ENCODE measurements at places on chromosomes 11 and 22.

- DNase-seq = no peak
Observed at GRCh38 chr11:44150401-44150800, 54.9 kb downstream of the EXT2 start.

GRCh38 chr22:45970705-45971407, 6.1 kb downstream of the WNT7B start:
- DNase-seq = no peak

DNA sequence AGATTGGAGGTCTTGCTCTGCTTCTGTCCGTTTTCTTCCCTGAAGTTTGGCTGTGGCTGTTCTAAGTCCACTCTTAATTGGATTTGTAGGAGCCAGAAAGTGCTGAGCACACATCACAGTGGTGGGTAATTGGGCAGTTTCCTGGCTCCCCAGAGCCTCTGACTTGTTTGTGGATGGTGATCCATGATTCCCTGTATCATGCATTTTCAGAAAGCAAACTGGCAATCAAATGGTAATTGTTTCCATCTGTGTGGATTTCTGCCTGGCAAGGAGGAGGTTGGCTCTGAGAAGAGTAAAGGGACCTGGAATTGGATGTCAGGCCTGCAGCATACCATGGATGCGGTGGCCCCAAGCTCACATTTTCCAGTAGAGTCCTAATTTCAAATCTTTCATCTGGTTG, 49.5 kb downstream of the PPFIBP2 start:
- no peak for DNase-seq

DNA sequence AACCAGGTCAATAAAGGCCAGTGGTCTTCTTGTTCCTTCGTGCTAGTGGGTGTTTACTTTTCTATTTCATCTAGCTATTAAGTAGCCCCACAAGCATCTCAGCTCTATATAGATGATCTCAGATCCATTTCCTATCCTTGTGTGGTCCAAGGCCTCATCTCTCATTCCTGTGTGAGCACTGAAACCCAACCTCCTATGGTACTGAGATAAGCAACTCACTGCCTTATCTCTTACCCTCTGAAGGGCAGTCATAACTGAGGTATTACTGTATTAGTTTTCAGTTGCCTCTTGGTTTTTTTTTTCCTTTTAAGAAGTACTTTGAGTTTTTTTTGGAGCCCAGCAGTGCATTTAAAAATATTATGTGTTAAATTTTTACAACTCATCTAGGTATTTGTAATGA, 28.3 kb downstream of the ACER3 start:
- DNase-seq = peak; percentile 67

DNA sequence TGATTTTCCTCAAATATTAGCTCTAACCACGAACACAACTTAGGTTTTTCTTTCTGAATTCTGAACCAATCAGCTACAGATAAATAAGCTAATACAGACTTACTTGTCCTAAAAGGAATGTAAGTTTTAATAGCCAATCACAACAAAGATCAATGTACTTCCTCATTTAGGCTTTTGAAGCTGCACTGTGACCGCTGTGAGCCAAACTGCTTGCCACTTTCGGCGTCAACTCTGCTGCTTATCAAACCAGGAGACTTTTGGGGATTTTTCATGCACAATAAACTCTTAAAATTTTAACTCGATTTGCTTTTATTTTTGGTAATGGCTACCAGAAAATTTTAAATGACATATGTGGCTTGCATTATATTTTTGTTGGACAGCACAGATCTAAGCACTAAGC, 92.5 kb downstream of the TMPRSS5 start:
- DNase-seq = no peak

DNA sequence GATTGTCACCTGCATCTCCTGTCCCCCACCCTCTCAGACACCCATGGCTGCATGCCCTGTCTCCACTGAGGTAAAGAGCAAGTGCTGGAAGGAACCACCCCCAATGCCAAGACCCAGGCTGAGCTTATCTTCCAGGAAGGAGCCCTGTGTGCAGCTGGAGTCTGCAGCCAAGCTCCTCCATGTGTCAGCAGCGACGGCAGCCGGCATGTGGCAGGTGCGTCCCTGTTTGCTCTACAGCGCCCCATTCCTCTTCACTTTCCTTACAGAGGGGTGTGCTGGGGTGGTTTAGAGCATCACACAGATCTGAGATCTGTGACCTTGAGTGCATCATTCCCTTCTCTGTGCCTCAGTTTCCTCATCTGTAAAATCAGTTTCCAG, 7.7 kb upstream of the MN1 start:
- DNase-seq = no peak

- DNase-seq = no peak
Observed at GRCh38 chr11:70155386-70155785, 47.7 kb upstream of the FADD start.

- no peak for DNase-seq
Observed at GRCh38 chr11:19702620-19703019, 10.0 kb upstream of the NAV2 start.

DNA sequence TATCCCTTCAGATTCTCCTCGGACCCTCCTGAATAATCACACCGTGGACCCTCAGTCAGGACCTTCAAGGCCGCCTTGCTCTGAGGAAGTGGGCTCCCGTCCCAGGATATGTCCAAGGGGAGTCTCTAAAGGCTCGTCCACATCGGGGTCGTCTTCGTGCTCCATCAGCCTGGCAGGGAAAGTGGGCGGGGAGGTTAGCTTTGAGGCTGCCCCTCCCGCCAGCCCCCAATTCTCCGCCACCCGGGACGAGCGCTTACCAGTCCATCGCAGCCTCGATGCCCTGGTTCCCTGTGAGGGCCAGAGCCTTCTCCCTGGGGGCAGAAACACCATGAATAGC, 472 bp downstream of the UBXN1 start:
- no peak for DNase-seq

DNA sequence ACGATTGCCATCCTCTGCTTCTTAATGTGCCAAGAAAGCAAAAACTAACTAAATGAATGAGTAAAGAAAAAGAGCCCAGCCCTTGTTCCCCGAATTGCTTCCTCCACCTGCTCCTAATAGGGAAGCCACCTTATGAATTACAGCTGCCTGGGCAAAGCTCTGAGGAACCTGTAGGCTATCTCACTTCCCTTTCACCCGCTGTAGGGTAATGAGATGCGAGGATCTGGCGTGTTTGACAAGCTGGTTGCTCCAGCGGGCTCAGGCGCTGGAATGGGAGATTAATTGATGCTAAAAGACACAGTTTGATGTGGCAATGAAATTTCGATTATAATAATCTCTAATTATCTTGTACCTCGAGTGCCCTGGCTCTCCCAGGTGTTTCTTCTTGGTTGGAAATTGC, 256.4 kb downstream of the NTM start:
- no peak for DNase-seq

- DNase-seq = no peak
Observed at GRCh38 chr11:115480611-115481010, 23.6 kb downstream of the CADM1 start.

DNA sequence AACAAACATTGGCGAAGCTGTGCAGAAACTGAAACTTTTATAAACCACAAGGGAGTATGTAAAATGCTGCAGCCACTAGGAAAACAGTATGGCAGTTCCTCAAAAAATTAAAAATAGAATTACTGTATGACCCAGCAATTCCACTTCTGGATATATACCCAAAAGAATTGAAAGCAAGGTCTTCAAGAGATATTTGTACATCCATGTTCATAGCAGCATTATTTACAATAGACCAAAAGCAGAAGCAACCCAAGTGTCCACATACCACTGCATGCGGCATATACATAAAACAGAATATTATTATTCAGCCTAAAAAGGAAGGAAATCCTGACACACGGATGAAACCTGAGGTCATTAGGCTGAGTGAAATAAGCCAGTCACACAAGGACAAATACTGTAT, 85.8 kb downstream of the RELT start:
- no peak for DNase-seq

DNA sequence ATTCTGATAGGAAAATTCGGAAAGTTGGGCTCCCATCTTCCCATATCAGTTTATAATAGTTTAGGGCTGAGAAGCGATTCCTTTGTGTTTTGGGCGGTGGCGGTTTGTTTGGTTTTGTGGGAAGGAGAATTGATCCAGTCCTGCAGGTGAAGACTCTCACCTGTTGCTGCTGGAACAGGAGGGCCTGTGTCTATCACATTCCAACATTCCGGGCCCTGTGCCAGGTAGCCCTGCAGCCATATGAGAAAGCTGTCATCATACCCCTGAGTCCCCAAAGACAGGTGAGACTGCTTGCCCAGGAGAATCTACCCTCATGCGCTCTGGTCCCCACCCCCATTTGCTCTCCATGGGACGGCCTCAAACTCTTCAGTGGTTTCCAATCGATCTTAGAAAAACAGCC, 62.1 kb downstream of the TRAF6 start:
- no peak for DNase-seq

DNA sequence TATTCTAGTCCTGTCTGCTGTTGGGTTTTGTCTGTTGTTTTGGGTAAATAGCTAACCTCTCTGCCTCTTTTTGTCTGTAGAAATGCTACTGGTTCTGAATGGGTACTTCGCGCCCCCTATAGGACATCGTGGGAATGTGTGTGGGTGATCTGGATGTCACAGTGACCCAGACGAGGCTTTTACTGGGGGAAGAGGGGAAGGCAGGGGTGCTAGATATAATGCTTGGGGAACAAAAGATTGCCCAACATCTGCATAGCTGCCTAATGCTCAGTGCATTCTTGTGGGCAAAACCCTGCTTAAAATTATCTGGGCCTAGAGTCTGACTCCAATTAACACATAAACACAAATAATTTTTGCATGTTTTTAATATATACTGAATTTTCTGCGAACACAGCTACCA, 57.7 kb downstream of the BMAL1 start:
- DNase-seq = peak; percentile 82

DNA sequence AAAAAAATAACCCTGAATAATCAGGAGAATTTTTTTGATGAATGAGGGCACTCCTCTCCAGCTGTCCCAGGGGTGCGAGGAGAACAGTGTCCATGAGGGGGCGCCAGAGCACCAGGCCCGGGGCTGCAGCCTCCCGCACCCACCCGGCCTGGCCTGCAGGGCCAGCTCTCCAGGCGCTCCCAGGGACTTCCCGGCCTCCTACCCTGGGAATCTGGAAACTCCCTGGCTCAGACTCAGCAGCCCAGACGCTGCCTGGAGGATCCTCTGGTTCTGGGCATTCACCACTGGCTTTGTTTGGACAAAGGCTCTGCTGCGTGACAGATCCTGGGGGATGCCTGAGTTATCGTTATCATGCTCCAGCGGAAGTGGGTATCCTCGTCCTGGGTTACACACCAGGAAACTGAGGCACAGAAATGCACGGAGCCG, 31.0 kb downstream of the MCM5 start:
- peak; percentile 88 for DNase-seq

DNA sequence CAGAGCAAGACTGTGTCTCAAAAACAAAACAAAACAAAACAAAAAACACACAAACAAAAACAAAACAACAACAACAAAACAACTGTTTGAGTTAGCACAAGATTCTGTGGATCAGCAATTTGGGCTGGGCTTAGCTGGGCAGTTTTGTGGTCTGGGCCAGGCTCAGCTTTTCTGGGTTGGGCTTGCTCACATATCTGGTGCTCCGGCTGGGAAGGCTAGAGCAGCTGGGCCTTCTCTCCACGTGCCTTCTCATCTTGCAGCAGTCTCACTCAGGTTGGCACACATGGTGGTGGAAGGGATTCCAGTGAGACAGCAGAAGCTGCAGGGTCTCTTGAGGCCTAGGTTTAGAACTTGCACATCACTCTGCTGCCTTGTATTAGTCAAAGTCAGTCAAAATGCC, 35.7 kb downstream of the EIF3F start:
- no peak for DNase-seq

DNA sequence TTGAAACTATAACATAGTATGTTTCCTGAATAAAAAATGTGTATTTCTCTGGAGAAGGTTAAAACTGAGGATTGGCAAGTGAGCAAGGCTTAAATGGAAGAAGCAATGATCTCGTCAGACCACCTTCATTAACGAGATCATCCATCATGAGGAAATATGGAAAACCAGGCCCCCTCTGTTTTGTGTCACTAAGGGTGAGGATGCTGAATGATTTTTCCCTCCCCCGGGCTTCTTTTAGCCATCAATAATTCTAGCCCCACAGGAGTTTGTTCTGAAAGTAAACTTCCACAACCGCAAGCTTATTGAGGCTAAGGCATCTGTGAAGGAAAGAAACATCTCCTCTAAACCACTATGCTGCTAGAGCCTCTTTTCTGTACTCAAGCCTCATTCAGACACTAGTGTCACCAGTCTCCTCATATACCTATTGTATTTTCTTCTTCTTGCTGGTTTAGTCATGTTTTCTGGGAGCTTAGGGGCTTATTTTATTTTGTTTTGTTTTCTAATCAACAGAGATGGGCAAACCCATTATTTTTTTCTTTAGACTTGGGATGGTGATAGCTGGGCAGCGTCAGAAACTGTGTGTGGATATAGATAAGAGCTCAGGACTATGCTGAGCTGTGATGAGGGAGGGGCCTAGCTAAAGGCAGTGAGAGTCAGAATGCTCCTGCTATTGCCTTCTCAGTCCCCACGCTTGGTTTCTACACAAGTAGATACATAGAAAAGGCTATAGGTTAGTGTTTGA, 5.8 kb upstream of the HBE1 start:
- DNase-seq = no peak

DNA sequence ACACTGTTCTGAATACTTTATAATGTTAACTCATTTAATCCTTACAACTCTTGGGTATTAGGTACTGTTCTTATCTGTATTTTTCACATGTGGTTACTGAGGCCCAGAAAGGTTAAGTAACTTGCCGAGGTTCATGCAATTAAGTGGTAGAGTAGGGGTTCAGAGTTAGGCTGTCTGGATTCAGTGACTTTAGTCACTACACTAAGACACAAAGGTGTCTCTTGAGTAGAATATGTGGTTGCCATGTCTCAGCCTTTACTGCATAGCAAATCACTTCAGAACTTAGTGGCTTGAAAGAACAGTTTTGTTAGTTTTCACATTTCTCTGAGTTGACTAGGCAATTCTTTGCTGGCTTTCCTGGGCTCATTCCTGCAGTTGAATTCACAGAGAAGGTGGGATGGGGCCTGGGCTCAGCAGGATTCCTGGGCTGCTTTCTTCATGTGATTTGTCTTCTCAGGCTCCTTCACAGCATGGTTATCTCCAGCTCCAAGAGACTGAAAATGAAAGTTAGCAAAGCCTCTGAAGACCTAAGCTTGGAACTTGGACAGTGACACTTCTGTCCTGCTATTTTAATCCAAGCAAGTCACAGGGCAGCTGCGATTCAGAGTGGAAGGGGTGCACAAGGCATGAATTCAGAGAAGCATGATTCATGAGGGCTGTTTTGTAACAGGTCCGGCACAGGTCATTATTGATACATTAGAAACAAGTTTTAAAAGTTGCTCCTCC, 68.3 kb downstream of the SPECC1L start:
- peak; percentile 48 for DNase-seq

DNA sequence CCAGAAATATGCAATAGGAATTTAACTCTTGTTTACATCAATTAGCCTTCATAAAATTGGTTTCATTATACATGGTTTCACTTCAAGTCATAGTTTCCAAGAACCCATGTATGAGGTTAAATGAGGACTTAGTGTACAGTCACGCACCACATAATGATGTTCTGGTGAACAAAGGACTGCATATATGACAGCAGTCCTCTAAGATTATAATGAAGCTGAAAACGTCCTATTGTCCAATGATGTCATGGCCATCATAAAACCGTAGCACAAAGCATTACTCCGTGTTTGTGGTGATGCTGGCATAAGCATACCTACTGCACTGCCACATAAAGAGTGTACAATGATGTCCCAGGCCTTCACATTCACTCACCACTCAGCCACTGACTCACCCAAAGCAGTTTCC, 31.1 kb downstream of the SMCO4 start:
- DNase-seq = no peak
